ENCODE measurements at places on chromosomes 12 and 14.

GRCh38 chr12:78914859-78915331, 50.3 kb downstream of the SYT1 start:
- DNase-seq = no peak

- no peak for DNase-seq
These were observed 53.9 kb downstream of the SMUG1 start for GRCh38 chr12:54134850-54135249.

DNA sequence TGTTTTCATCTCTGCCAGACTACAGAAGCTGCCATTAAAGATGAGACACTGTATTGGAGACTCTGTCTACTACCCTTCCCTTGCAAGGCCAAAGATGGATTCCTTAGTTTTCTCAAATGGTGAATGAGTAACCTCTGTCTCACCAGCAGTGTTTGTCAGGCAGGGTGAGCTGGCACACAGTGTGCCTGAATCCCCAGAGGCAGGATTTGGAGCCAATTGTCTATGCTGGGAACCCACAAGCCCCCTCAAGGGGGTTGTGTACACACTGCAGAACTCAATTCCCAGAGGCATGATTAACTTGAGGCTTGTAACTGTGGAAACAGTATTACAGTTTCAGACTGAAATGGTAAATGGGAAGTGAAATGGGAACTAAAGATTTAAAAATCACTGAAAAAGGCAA, 136.8 kb upstream of the PTPRB start:
- no peak for DNase-seq

- DNase-seq = no peak
These were observed 22.2 kb upstream of the EDDM3A start for GRCh38 chr14:20723488-20723887.

DNA sequence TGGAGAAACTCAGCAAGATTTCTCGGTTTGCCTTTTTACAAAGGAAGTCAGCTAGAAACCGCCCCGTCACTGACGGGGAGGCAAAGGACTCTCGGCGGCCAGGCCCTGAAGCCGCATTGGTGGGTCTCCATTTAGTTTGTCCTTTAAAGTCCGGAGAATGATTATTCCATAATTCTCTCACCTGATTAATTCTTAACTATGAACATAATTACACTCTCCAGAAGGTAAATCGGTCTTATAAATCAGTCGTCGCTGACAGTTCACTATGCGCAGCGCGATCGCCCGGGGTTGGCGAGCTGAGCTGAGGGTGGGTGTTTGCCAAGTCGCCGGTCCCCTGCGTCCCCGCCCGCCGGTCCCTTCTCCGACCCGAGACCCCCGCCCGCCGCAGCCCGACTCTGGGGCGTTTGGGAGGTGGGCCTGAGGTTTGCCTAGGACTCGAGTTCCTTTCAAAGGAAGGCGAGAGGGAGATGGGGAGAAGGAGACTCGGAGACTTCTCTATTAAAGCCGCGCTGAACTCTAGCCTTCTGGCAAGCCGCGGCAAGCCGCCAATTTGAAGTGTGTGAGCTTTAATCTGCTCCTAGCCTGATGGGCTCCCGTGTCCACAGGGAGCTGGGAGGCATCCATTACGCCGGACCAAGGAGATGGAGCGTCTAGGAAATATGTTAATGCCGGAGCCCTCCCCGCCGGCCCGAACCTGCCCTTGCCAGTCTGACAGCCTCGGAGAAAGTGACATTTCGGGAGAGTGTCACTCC, 392.9 kb downstream of the NOVA1 start:
- DNase-seq = no peak
